Choroid plexus epithelial cell (primary cell): ENCODE measurements at places on chromosomes 2 and 18.
A peak's percentile ranks its signal among the peaks of the same experiment; 100 is the strongest.

- peak; percentile 85 for DNase-seq
Measured at GRCh38 chr2:166230024-166230723, 102.4 kb upstream of the SCN1A start.

GRCh38 chr2:178528647-178529046 is 48.4 kb downstream of the PLEKHA3 start:
- DNase-seq: no peak

DNA sequence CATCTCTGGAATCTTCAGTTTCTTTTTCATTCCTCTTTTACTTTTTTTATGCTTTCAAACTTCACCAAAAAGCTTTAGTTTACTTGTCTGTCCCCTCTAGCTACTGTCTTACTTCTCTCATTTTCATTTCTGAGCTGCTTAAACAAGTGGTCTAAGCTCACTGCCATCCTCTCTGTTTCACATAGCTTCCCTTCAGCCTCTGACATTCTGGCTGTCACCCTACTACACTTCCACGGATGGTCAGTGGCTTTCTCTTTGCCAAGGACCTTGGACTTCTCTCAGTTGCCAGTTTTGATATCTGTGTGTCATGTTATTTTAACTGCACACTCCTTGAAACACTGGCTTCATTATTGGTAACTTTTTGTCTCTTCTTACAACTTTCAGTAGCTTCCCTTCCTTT is 176.1 kb downstream of the IKZF2 start:
- no peak for DNase-seq

DNA sequence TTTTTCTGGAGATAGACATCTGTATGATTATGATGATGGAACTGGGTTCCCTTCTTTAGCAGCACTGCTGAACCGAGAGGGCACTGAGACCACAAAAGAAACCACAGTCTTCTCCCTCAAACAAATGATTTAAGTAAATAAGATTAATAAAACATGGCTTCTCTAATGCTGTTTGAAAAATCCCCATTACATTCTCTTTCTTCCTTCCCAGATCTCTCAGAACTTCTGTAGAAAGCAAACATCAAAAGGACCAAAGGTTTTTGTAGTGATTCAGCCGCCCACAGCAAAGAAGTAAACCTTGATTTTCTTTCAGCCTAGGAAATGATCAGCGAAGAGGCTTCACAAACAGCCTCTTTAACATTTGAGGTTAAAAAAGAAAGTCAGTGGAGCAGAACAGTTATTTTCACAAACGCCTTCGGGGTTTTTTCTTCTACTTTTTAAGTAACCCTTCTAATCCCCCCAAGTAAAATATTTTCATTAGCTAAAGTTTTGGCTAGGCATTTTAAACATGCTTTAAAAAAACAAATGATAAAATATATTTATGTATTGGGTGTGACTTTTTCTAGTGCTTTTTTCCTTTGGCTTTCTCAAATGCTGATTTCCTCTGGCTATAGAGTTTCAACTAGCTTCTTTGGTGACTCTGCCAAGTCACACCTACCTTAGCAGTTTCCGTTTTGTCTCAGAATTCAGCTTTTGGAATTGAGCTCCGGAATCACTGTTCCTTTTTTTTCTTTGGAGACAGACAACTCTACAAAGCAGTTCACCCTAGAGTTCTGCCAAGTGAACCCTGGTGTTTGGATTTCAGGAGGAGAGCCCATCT is 89.6 kb downstream of the UPP2 start:
- DNase-seq: peak; percentile 55
